ENCODE measurements at places on chromosomes 12 and 14.
A peak's percentile ranks its signal among the peaks of the same experiment; 100 is the strongest.

DNA sequence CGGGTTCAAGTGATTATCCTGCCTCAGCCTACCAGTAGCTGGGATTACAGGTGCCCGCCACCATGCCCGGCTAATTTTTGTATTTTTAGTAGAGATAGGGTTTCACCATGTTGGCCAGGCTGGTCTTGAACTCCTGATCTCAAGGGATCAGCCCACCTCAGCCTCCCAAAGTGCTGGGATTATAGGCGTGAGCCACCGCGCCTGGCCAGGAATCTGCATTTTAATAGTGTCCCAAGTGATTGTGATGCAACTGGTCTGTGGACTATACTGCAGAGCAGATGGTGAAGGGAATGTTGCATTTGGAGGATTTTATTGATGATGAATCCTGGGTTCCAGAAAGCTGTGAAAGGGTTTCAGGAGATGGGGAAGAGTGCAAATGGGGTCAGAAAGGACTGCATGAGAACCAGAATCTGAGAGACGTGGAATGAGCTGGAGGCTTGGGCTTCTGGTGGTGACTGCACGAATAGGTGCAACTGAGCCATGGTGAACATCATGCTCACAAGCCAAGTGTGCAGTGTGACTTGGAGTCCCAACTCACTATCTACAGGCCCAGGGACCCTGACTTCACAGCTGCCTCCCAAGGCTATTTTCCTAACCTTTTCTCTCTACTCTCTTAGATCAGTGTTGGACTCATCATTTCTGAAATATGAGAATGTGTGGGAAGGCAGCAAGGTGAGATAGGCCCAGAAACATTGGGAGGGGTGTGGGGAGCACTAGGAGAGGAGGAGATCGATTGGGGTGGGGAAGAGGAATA lies 4.5 kb downstream of the RPS26 start:
- H3K4me3 ChIP-seq, result no peak overlapping the region
- no peak overlapping the region for H3K27ac ChIP-seq
- H3K4me1 ChIP-seq, result peaks cover 26% of the 10 kb centered on the region
- peaks cover 24% of the 10 kb centered on the region for H3K36me3 ChIP-seq

- H3K27ac ChIP-seq, result peak overlapping the region; percentile 98
- no peak overlapping the region for H3K4me3 ChIP-seq
- H3K4me1 ChIP-seq, result peaks cover 77% of the 10 kb centered on the region
- H3K36me3 ChIP-seq, result no peaks in the 10 kb centered on the region
Observed at GRCh38 chr14:91252871-91253794, 8.6 kb upstream of the GPR68 start.

DNA sequence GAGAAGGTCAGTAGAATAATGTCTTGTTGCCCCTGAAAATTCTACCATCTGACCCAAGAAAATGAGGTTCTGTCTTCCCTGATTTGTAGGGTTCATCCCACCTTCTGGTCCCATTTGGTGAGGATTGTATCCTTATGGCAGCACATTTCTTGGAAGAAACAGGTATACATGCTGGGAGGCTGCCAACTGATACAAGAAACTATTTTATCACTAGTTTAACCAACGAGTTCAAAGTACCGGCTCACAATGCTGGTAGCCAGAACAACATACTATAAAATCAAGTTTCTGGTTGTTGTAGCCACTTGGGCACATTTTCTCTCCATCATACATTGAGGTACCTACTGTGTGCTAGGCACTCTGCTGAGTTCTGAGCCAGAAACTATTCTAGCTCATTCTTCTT lies 7.1 kb upstream of the KCNH3 start:
- no peak overlapping the region for H3K4me3 ChIP-seq
- no peaks in the 10 kb centered on the region for H3K36me3 ChIP-seq
- H3K27ac ChIP-seq, result no peak overlapping the region
- no peaks in the 10 kb centered on the region for H3K27me3 ChIP-seq
- DNase-seq, result no peak

GRCh38 chr14:102213984-102214658 lies 74.4 kb downstream of the WDR20 start:
- H3K36me3 ChIP-seq, result peaks cover 36% of the 10 kb centered on the region
- DNase-seq, result no peak
- no peak overlapping the region for H3K4me3 ChIP-seq
- H3K27me3 ChIP-seq, result no peaks in the 10 kb centered on the region

DNA sequence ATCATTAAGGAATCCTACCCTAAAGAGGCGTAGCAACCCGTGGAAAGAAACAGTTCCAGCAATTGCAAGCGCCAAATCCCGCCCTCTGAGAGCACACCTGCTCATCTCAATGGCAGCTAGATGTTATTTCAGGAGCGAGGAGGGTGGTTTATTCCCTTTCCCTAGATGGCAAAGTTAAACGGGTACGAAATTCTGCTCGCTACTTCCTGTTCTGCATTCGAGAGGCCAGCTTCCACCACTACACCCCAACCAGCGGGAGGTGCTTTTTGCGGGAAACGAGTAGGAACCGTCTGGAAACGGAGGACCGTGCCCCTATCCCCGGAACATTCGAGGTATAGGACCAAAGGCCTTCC lies 536 bp downstream of the VPS29 start:
- H3K27me3 ChIP-seq, result no peaks in the 10 kb centered on the region
- peak overlapping the region; percentile 92 for H3K27ac ChIP-seq
- H3K4me3 ChIP-seq, result peak overlapping the region; percentile 95
- peaks cover 8% of the 10 kb centered on the region for H3K36me3 ChIP-seq

DNA sequence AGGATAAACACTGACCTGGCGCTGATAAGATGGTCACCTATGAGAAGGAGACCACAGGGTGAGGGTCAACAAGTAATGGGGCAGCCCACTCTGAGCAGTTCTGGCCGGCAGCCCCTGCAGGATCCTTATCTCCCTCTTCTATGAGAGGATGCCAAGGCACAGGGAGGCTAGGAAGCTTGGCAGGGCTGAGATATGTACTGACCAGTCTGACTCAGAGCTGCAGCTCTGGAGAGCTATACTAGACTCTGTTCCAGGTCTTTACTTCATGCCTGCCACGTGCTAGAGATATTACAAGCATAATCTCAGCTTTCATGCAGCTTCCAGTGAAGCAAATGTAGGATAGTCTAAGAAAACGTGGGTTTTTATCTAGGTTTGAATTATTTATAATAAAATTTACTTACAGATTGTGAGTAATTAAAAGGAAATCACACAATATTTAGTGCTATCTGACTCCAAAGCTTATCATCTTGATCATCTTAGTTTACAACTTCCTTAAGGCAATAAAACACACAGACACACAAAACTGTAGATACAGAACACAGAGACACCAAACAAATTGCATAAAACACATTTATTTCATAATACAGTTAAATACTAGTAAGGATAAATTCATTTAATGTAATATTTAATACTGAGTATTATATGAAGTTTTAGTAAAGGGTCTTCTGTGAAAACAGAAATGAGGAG lies 32.3 kb downstream of the GIT2 start:
- no peak for DNase-seq
- H3K27ac ChIP-seq, result no peak overlapping the region
- no peak overlapping the region for H3K4me3 ChIP-seq
- peaks cover 14% of the 10 kb centered on the region for H3K4me1 ChIP-seq
- no peaks in the 10 kb centered on the region for H3K27me3 ChIP-seq

Data from CD4-positive, CD25-positive, alpha-beta regulatory T cell (primary cell).